ENCODE measurements at places on chromosomes 5 and 9.

DNA sequence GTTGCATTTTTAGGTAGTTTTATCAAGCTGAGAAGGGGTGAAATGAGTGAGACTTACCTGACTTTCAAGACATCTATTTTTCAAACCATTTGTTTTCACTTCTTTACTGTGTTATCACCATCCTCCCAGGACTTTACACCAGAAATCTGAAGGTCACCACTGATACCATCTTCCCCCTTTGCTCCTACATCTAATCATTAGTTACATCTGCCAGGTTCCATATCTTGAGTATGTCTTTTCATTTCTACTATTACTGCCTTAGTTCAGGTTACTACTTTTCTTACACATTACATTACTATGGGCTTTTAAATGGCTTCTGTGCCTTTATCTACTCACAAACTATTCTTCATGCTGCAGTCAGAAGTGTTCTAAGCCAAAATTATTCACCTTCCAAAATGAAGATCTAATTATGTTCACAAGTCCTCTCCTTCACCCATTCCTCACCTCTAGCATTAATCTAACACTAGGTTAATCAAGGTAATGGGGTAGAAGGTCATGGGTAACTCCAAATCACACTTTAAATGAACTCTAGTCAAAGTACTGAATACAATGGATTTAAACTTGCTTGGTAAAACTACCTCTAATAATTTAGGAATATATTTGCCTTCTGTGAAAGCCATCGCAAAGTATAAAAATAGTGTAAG lies 2.1 kb upstream of the HSDL2 start:
- no peak for DNase-seq

DNA sequence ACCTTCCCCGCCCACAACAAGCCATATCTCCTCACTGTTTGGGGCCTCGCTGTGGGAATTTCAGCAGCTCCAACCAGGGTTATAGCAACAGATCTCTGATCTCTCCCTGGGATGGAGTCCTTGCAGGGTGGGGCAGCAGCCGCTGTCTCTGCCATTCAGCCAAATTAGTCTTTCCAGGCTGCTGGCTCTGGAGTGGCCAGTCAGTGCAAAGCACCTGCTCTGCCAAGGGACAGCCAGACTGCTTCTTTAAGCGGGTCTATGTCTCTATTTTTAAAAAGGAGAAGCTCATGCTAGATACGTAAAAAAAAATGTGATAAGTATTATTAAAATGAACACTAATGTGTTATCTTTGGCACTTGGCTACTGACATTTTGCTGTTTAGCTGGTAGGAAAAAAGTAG lies 380.2 kb downstream of the CDH10 start:
- DNase-seq, result no peak

GRCh38 chr5:165631235-165631634 lies 2125.8 kb downstream of the MAT2B start:
- no peak for DNase-seq

- DNase-seq, result no peak
Measured at GRCh38 chr5:7391215-7391614, 4.7 kb upstream of the ADCY2 start.

DNA sequence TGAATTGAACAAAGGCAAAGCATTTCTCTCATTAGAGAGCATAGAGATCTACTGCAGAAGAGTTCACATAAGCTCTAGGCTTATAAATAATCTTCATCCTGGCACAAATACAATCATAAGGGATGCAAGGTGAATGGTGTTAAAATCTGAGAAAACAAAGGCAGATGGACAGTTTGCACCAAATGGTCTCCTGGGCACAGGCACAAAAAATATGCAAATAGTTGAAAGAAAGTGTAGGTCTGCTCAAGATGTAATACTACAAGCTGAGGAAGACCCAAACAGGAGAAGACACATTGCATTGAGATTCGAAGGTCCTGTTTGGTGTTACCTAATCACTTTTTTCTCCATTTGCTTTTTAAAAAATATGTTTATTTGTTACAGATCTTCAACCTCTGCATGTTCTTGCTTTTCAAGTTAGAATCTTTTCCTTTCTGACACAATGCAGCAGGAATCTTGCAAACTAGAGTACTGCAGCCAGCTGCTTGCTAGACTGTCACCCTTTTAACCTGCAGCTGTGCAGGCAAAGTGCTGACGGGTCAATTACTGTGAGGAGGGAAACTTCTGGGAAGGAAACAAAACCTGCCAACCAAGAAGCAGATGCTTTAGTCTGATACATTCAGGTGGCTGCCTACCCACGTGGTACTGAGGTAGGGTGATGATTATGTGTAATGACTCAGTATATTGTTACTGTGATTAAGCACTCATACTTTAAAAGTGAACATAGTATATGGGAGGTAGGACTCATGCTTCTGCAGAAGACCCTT lies 1048.6 kb upstream of the SEMA6A start:
- no peak for DNase-seq

DNA sequence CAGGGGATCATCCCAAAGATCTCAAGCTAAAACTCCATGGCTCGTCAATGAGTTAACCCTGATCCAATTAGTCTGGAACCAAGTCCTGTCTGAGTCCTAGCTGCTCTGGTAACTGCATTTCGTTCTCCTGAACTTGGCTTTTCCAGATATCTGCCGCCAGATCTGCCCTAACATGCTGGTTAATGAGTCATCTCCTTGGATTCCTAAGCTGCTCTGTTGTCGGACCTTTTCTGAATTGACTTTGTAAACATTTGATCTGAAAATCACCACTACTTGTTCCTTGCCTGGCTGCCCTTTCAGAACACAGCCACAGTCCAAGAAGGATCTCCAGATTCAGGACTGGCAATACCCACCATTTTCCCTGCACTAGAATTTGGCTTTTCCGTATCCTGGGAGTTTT lies 473.0 kb downstream of the ZSWIM6 start:
- no peak for DNase-seq

- DNase-seq, result no peak
Measured at GRCh38 chr9:133155156-133155555, 8.6 kb downstream of the GBGT1 start.

GRCh38 chr5:115657881-115658233 lies 32.0 kb upstream of the TMED7 start:
- no peak for DNase-seq

GRCh38 chr5:4906786-4907185 lies 233.3 kb upstream of the ADAMTS16 start:
- no peak for DNase-seq

DNA sequence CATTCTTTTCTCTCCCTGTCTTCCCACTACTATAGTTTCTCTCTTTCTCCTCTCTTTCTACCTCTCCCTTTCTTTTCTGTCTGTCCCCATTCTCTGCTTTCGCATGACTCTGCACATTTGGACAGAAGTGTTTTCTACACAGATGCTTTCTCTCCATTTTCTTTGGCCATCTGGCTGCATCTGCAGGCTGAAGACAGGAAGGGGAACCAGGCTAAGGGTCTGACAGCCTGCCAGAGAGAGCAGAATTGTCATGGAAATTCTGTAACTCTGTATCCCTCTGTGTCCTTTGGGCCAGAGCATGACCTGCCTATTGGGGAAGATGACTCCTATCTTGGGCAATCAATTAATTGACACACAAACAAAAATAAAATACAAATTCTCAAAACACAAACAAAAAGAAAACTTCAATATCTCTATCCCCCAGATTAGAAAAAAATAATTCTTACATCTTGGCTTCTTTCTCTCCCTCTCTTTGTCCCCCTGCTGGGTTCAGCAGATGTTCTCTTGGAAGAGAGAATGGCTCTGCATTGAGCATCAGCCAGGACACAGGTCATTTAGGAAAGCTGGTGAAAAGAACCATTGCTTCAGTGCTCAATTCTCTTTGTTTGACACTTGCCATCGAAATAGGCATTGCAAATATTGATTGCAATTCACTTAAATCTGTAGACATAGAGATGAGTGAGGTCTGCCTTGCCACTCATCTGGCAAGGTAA lies 415.9 kb upstream of the KLF4 start:
- DNase-seq, result no peak

DNA sequence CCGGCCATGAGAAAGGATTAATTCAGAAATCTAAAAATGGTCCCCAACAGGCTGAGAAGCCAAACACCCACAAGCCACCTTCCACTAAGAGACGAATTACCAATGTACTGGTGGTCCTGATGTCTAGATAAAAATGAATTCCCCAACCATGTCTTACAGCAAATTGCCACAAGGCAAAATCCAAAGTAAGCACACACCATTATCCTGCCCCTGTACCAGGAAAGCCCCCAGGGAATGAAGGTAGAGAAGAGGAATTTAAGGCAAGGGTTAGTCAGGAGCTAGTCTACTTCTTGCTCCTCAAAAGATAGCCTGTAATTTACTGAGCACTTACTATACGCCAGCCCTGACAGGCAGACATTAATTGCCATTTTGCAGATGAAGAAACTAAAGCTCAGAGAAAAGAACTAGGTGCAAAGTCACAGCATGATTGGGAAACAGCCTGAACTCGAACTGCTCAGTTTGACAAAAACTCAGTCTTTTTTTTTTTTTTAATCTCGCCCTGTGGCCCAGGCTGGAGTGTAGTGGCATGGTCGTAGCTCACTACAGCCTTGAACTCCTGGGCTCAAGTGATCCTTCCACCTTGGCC lies 64.3 kb downstream of the RAPGEF1 start:
- DNase-seq, result no peak

GRCh38 chr9:89631384-89631783 lies 26.6 kb downstream of the GADD45G start:
- DNase-seq, result no peak

DNA sequence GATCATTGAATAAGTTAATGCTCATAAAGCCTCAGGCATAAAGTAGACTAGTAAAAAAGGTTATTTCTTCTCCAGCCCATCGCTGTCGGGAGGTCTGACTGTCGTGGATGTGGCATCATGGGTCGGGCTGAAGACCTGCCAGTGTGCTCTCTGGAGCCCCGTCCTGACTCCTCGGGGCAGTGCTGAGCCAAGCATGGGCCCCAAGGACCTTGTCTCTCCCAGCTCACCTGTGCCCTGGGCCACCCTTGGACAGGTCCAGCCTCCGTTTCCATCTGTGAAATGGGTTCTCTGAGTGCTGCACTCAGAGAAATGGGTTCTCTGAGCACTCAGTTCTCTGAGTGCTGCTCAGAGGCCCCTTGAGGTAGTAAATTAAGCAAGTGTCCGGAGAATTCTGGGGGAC lies 269.0 kb downstream of the GADD45G start:
- DNase-seq, result no peak

- no peak for DNase-seq
Measured at GRCh38 chr5:177409043-177409801, at the start of gene F12. TSS of gene F12 (minus strand) at chr5:177409564. CDS start at chr5:177409527, 37 bp downstream.

DNA sequence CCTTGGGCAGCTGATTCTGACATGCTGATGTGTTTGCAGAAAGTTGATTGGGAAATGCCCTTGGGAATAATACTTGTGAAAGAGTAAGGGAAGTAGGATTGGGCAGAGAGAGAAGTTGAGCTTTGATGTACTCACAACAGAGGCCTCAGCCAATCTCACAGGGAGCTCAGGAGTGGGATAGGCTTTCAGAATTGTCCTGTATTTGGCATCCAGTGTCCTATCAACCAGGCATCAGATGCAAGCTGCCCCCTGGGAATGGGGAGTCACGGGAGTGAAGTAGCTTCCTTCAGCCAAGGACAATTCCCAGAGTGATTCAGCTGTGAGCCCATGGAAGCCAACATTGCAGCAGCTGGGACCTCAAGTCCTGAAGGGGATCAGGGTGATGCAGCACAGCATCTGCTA lies 39.6 kb downstream of the DMAC1 start:
- DNase-seq, result no peak

DNA sequence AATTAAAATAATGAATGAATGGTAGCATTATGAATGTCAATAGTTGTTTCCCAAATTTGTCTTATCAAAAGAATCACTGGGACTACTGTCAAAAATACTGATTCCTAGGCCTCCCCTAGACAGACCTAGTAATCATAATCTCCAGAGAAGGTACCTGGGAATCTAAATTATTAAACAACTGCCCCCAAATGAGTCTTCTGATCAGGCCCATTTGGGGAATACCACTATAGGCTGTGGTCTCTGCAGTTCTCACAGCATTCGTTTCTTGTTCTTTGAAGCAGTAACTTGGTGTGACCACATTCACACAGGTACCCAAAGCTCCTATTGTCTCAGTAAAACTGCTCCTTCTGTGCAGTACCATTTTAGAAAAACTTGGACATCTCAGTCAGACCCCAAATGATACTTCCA lies 230.9 kb downstream of the PIK3R1 start:
- no peak for DNase-seq

DNA sequence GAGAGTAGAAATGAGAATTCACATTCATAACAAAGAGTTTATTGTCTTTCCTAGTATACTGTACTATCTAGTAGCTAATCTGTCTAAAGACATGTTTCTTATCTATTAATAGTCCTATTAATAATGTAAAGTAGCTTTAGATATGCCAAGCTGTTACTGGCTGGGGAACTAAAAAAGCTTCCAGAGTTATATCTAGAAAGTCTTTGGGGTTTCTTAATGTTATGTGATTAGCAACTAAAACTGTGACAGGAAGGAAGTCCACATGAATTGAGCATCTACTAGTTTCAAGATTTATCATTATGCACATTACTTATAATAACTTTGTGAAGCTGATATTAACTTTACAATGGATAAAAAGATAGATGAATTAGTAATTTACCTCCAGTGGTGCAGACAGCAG lies 122.7 kb upstream of the CDKN2B start:
- no peak for DNase-seq

DNA sequence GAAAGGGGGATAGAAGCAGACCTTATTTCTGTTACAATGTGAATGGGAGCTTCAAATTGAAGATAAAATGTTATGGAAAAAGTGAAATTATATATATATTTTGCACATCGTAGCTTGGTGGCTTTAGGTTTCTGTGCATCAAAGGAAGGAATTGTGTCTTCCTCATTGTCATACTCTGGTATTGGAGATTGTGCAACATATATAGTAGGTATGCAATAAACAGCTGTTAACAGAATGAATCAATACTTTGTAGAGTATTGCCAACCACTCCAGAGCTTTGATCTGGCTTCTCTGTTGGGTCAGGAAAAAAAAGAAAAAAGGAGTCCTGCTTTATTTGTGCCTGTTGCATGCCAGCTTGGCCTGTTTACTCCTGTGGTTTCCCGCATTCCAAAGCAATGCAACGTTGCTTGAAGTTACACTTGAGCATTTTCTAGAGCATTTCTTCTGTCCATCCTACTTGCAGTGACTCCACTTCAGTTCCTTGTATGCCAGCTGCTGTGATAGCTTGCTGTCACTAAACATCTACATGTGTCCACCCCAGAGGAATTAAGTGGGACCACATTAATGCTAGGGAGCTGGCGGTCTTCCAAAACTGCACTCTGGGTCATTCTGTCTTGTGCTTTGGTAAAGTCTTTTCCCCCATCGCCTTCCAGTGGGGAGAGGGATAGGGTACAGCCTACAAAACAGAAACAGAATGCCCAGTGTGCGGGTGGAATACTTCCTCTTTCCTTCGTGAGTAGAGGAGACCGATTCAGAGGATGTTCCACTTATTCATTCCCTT lies 62.0 kb upstream of the MEF2C start:
- DNase-seq, result no peak

GRCh38 chr5:148425808-148426207 lies 42.0 kb downstream of the FBXO38 start:
- no peak for DNase-seq

Measured in CD4-positive, alpha-beta T cell treated with Interleukin-12 subunit alpha and Interleukin-12 subunit beta, for 1 hour (primary cell).